ENCODE measurements at places on chromosomes 7 and 10.

GRCh38 chr7:155745737-155746136, 66.5 kb downstream of the SHH start:
- no peak for DNase-seq

GRCh38 chr10:75613685-75614504, 182.5 kb downstream of the LRMDA start:
- DNase-seq = no peak

- DNase-seq = no peak
Measured at GRCh38 chr7:44533301-44534055, 7.7 kb downstream of the NPC1L1 start.

GRCh38 chr7:14275356-14275755, 285.9 kb upstream of the ETV1 start:
- no peak for DNase-seq

DNA sequence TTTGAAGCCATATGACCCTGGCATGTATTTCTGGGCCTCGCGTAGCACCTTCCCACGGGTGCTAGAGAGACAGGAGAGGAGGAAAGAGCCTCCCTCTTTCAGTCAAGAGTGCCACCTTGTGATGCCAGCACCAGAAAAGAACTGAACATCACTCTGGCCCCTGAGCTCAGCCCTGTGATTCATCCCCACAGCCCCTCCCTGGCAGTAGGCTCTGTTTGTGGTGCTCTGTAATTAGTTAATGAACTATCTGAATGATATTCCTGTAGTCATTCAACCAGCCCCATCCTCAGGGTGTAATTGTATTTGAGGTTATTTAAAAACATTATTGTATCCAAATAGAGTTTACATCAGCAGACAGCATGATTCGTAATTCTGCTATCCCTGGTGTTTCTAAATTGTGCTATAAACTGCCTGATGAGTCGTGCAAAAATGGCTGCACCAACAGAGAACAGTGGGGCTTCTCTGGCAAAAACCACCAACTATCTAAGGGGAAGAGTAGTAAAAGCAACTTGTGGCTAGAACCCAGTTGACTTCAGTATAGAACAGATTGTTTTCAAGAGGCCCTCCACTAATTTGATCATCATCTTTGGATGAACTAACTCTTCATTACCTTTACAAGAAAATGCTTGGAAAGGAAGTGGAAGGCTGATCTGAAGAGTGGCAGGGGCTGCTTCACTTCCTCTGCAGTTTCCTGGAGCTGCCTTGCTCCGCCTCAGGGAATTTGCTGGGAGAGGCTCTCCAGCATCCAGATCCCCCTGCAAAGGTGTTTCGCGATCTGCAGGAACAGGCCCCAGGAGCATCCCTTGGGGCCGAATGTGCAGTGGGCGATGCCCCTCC, 23.7 kb upstream of the TIAL1 start:
- no peak for DNase-seq

DNA sequence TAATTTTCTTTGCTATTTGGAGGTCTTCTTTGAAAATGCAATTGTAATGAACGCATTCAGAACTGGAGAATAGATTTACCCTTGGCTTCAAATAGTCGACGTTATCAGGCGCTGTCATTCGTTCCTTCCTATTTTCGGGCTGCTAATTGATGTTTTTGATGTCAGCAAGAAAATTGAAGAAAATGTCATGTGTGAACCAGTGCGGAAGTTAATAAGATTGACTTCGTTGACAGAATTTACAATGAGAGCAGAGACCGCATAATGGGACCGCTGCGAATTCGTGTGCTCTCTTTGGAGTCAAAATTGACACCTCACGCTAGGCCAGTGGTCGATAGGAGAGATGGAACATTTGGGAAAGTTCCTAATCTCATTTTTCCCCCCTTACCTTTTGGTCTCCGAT, 168.8 kb downstream of the TCF7L2 start:
- DNase-seq = no peak

DNA sequence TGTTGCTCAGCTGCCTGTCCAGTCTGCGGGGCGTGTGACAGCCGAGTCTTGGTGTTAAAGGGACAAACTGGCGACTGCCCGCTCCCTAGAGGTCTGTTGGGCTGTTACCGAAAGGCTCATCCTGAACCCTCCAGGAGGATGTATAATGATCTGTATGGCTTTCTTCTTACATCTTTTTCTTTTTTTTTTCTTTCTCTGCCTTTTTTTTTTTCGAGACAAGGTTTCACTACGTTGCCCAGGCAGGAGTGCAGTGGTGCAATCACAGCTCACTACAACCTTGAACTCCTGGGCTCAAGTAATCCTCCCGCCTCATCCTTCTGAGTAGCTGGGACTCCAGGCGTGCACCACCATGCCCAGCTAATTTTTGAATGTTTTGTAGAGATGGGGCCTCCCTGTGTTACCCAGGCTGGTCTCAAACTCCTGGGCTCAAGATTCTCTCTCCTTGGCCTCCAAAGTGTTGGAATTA, 857 bp downstream of the INTS15 start:
- no peak for DNase-seq

All from stimulated activated CD4-positive, alpha-beta T cell treated with anti-CD3 and anti-CD28 coated beads, Interleukin-4, amount 100 ng/mL, for 4 hours (primary cell).